GM23248 (cell line): ENCODE measurements at places on chromosomes 4 and X. TPM values are rescaled to one million over a fixed set of nuclear protein-coding genes. Genes with fewer than 3 reads are reported as not detected.

DNA sequence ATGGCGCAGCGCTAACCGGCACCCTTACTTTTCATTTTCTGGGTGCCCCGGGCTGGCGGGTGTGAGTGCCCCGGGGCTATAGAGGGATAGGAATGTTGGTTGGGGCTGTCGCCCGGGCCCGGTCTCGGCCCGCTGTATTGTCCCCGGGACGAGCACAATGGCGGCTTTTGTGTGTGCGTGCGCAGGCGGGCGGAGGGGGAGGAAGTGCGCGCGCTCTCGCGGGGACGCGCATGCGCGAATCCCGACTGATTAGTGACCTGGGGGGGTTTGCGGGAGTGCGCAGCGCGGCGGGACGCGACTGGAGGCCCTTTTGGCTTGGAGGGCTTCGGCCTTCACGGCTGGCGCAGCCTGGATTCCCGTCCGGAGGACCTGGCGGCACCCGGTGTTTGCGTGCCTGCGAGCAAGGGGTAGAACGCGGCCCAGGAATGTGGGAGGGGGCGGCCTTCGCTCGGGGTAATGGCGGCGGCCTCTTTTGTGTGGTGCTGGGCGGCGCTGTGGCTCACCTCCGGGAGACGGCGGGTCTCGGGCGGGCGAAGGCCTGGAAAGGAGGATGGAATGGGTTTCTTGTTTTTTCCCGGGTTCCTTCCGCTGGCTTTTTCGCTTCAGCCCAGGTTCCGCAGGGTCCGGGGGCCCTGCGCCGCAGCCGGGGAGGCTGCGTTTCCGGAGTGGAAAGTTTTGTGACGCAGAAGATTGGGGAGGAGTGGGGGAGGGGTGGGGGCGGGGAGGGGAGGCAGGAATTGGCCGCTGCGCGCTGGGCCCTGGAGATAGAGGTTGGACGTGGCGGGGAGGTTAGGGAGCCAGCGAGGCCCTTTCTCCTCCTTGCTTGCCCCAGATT, 618 bp downstream of the DDX3X start:
- DNase-seq, result peak; percentile 78

Gene NUP54
- polyA plus RNA-seq, result 35.9 and 37.6 TPM in 2 replicates

GRCh38 chrX:68571610-68572311, 72.9 kb downstream of the YIPF6 start:
- peak; percentile 84 for DNase-seq

Gene APLN
- polyA plus RNA-seq, result 0.80 and 1.1 TPM in 2 replicates

DNA sequence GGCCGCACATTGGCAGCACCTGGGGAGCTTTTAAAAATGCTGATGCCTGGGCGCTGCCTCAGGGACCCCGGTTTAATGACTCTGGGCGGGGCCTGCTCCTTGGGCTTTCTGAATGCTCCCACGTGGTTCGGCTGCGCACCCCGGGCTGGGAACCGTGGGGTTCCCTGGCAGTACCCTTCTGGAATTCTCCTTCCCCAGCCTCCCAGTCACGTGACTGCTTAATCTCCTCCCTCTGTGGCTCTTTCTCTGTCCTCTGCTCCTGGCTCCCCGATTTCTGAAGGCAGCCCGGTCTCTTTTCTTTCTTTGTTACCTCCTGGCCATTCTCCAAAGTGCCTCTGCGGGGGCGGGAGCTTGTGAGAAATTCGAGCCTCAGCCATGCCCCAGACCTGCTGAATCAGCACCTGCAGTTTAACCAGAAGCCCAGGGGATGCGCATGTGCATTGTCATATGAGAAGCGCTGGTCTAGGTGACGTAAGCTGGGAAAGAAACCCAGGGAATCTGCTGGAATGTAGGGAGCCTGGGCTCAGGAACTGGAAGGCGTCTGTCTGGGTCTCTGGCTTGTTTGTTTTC, 16.6 kb downstream of the CLCN4 start:
- peak; percentile 89 for DNase-seq

Gene YIPF7
- polyA plus RNA-seq, result not detected in 2 replicates

DNA sequence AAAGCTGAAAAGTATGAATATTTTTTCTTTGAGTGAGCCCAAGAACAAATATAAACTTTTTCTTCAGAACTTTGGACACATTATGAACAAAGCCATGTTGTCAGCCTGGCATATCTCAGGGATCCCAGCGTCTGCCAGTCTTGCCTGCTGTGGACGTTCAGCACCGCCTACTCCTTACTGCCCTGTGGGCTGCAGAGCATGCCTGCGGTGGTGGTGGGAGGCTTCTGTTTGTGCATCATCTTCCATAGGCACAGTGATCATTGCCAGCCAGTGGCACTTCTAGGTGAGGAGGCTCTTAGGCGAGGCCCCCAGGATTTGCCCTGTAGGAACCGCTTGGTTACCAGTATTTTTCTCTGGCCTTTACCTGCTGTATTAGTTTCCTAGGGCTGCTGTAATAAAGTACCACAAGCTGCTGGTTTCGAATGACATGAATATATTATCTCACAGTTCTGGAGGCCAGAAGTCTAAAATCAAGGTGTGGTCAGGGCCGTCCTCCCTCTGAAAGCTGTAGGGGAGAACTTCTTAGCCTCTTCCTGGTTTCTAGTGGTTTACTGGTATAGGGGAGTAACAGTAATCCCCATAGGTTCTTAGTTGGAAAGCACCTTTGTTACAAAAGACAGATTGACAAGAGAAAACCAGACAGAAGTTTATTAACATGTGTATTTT, 15.4 kb downstream of the ANXA3 start:
- DNase-seq, result peak; percentile 11

DNA sequence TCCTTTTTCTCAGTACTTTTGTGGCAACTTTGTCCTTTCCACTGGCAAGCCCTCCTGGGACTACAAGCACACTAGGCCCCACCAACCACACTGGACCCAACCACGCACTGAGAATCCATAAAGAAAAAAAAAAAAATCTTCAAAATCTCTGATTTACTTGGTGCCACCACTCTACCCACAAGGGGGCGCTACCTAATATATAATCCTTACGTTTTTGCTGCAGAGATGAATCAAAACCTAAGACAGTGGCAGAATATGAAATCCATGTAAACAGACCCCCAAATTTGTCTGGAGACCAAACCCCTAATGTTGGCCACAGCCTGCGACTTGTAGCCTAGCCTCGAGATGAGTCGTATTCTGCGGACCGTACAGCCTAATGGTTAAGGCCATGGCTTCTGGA, 63.5 kb upstream of the ARHGAP36 start:
- peak; percentile 41 for DNase-seq

GRCh38 chrX:101260435-101260834, 30.7 kb downstream of the TAF7L start:
- peak; percentile 29 for DNase-seq

DNA sequence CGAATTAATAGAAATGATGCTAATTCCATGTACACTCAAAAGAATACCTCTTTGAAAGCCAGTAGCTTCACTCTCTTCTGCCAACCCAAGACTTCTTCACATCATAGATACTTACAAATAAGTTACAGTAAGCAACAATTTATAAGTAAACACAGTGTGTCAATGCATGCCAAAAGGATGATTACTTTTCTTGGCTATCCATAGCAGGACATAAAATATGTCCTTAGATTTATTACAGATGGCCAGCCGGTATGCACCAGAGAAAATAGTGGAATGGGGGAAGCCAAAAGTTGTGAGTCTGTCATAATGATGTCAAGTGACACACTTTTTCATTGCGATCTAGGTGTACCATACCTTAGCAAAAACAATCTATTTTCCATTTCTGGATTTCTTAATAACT, 631 bp upstream of the BMX start:
- no peak for DNase-seq

Gene ARR3
- polyA plus RNA-seq, result not detected in 2 replicates

DNA sequence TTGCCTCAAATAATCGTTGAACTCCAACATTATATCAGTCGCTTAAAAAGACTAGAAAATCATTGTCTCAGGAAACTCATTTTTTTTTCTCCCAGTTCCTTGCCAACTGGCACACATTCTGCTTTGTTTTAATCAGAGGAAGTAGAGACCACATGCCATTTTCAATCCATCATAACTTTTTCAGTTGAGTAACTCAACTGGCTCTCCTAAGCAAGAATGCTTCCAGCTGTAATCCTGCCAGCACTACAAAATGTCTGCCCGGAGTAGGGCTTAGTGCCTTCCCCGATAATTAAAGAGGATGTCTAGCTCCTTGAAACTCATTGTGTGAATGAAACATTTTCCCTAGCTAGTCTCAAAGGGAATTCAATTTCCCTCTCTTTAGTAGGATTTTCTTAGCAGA, 33.0 kb downstream of the FREM3 start:
- peak; percentile 75 for DNase-seq

DNA sequence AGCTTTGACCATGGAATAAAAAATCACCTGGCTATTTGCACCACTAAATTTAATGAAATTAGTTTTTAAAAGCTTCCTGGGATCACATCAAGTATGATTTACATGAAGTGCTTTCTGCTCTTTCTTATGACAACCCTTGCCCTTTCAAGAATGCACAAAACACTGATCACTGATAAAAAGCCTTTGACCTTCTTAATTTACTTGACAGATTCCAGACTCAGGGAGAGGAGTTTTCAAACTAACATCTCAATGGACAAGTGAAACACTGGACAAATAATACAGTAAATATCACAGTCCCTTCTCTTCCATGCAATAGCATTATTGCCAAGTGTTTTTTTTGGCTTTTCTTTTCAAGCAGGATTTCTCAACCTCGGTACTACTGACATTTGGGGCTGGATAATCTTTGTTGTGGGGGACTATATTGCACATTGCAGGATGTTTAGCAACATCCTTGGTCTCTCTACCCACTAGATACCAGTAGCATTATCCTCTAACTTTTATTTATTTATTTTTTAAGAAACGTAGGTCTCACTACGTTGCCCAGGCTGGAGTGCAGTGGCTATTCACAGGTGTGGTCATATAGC, 86.3 kb downstream of the ZNF827 start:
- DNase-seq, result peak; percentile 31

Gene SUPT20HL1
- polyA plus RNA-seq, result not detected in 2 replicates

GRCh38 chr4:1508161-1509160, 102.2 kb upstream of the NKX1-1 start:
- DNase-seq, result no peak

- DNase-seq, result no peak
These were observed 1.8 kb upstream of the GPR82 start for GRCh38 chrX:41722214-41722613.

- DNase-seq, result no peak
These were observed 10.5 kb upstream of the DHX15 start for GRCh38 chr4:24594887-24595286.

DNA sequence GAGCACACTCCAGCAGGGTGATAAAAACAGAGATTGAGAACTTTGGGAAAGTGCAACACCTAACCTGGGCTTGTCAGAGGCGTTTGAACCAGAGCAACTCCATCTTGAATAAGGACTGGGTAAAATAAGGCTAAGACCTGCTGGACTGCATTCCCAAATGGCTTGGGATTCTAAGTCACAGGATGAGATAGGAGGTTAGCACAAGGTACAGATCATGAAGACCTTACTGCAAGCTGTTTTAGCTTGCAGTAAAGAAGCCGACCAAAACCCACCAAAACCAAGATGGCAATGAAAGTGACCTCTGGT, 43.9 kb downstream of the SCFD2 start:
- no peak for DNase-seq

DNA sequence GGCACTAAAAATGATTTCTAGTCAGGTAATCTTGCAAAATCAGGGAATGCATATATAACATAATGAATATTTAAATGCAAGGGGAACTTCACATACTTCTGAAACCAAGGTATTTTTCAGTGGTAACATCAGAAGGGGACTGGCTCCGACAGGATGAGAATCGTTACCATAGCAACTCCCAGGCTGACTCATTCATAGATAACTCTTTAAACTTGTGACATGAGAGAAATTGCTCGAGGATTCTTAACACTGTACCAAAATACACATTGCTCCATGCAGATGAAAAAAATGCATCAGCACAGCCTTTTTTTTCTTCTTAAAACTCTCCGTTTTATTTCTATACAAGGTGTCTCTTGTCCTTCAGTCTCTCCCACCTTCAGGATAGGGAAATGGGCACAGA, 114.3 kb downstream of the GABRB1 start:
- DNase-seq, result peak; percentile 6

DNA sequence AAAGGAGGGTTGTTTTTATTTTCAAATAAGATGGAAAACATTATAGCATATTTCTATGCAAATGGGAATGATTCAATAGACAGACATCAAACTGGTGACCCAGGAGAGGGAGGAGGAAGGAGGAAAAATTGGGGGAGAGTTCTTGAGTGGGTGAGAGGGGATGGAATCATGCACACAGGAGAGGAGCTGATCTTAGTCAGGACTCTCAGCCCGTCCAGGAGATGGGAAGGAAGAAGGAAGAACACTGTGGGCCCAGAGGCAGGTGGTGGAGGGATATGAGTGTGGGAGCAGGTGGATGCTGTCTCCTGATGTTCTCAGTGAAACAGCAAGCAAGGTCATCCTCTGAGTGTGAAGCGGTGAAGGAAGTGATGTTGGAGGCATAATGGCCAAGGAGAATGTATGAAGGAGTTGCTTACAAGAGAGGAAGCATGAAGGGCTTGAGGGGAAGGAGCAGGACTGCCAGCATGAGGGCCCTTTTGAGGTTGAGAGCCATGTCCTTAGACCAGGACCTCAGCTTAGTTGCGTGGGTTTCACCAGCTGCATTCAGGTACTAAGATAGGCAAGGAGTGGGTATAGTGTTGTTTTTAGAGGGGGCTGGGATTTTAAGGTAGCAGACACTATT, 161.7 kb upstream of the NAP1L5 start:
- no peak for DNase-seq

Gene ENPP6
- not detected in 2 replicates for polyA plus RNA-seq

DNA sequence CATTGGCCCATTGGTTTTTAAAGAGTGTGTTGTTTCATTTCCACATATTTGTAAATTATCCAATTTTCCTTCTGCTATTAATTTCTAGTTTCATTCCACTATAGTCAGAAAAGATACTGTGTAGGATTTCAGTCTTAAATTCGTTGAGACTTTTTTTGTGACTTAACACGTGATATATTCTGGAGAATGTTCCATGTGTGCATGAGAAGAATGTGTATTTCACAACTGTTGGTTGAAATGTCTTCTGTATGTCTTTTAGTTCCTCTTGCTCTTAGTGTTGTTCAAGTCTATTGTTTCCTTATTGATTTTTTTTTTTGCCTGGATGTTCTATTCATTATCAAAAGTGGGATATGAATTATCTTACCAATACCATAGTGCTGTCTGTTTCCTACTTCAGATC, 606.9 kb downstream of the RPA4 start:
- DNase-seq, result peak; percentile 7

Gene PRRG3
- polyA plus RNA-seq, result 0.14 and 0.21 TPM in 2 replicates

DNA sequence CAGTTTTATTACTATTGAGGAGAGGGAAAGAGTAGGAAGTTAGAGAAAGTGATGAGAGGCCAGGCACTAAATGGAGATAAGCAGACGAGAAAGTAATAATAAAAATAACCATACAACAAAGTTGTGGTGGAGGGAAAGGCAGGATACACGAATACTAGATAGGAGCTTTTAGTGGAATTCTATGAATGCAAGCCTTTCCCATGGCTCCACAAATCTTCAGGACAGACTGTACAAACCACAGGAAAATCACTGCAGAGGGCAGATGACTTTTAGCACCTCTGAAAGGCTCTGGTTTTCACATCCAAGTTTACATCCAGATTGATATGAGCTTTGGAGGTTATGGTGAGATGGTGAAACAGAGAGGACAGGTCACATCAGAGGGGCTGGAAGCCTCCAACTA, 41.5 kb downstream of the TNIP3 start:
- no peak for DNase-seq

- DNase-seq, result no peak
These were observed 138.6 kb downstream of the AFF1 start for GRCh38 chr4:87073199-87074120.

Gene SPATA4
- 0.73 and 0.90 TPM in 2 replicates for polyA plus RNA-seq

GRCh38 chr4:31307029-31307428, 586.9 kb downstream of the PCDH7 start:
- no peak for DNase-seq

Gene USP53
- polyA plus RNA-seq, result 19.9 and 26.0 TPM in 2 replicates

Gene CFI
- 0.18 TPM in 1 of 2 replicates, not detected in the other for polyA plus RNA-seq
